ENCODE measurements at places on chromosomes 1 and 21. TPM values are rescaled to one million over a fixed set of nuclear protein-coding genes. Genes with fewer than 3 reads are reported as not detected.

The CYP4A22 gene
- not detected for total RNA-seq

The AIRE gene
- total RNA-seq: 1.4 TPM

The SPATA1 gene
- total RNA-seq: not detected

The OR2T34 gene
- not detected for total RNA-seq

The LRRC39 gene
- 0.97 TPM for total RNA-seq

The PLA2G2D gene
- not detected for total RNA-seq

The OR14A16 gene
- total RNA-seq: not detected

The URB1 gene
- 11.8 TPM for total RNA-seq

The GJA9 gene
- total RNA-seq: not detected

The PROX1 gene
- not detected for total RNA-seq

The CENPL gene
- total RNA-seq: 4.7 TPM

The OLIG2 gene
- total RNA-seq: not detected

The OR2L2 gene
- 0.21 TPM for total RNA-seq

DNA sequence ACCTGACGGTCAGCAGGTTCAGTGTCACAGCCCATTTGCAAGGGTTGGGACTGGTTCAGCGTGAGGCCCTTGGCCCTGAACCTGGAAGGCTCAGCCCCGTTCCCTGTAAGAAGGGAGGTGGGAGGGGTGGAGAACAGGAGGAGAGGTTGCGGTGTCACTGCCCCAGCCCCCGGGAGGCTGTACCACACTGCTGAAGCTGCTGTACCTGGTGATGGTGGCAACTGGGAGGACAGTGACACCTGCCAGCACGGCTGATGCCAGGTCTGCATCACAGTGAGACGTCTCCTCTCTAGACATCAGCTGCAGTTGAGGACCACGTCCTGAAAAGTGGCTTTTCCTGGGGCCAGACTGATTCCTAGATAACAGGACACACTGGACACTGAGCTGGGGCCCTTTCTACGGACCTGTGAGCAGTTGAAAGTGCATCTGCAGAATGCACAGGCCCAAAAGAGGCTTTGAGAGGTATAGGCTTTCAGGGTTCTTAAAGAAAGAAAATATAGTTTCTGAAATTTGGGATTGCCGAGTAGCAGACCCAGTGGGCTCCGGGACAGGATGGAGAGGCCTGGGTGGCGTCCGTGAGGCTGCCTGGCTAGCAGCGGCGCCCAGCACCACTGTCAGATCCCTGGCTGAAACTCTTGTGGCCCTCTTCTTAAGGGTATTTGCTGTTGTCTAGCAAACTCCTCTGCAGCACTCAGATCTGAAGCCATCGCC is 47.7 kb downstream of the COQ8A start:
- H3K27me3 ChIP-seq: no peaks in the 10 kb centered on the region
- H3K27ac ChIP-seq: no peak overlapping the region
- H3K36me3 ChIP-seq: peaks cover 9% of the 10 kb centered on the region
- H3K4me3 ChIP-seq: no peak overlapping the region

DNA sequence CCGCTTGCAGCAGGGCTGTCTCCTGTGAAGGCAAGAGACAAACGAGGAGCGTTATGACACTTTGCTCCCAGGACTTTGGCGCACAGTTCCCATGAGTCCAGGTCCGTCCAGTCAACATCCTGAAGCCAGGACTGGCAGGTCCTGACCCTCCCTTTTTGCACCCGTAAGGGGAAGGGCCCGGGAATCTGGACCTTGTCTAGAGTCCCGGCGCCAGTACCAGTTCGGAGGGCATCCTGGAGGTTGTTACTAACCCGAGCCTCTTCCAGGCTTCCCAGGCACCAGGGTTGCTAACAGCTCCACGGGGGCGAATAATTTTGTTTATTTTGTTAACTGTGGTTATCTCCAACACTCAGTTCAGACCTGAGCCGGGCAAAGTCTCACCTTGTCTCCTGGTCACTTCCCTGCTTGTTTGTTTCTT is 682 bp upstream of the RWDD3 start:
- peaks cover 25% of the 10 kb centered on the region for H3K4me1 ChIP-seq
- H3K4me3 ChIP-seq: peak overlapping the region; percentile 93
- no peak for DNase-seq
- peak overlapping the region; percentile 93 for H3K27ac ChIP-seq

DNA sequence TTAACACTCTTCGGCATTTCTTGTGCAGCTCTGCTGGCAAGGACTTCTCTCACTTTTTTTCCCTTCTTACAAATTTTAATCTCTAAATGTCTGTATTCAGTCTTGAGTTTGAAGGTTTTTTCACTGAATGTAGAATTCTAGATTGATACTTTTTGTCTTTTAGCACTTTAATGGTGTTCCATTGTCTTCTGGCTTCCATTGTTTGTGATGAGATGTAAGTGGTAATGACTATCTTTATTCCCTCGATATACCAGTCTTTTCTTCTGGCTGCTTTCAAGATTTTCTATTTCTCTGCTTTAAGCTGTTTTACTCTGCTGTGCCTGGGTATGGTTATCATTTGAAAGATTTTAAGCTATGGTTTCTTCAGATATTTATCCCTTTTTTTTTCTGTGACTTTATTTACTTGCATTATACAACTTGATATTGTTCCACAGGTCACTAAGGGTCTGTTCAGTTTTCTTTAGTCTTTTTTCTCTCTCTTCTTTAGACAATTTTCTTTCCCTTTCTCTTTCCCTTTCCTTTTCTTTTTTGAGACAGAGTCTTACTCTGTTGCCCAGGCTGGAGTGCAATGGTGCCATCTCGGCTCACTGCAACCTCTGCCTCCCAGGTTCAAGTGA is 35.8 kb downstream of the DYRK1A start:
- peaks cover 47% of the 10 kb centered on the region for H3K4me1 ChIP-seq
- H3K36me3 ChIP-seq: no peaks in the 10 kb centered on the region
- H3K4me3 ChIP-seq: no peak overlapping the region
- no peaks in the 10 kb centered on the region for H3K27me3 ChIP-seq
- H3K27ac ChIP-seq: peak overlapping the region; percentile 1

- H3K27ac ChIP-seq: no peak overlapping the region
- H3K4me3 ChIP-seq: no peak overlapping the region
- peaks cover 3% of the 10 kb centered on the region for H3K36me3 ChIP-seq
- DNase-seq: no peak
Measured at GRCh38 chr1:211135342-211135950, 1.5 kb upstream of the KCNH1 start.

DNA sequence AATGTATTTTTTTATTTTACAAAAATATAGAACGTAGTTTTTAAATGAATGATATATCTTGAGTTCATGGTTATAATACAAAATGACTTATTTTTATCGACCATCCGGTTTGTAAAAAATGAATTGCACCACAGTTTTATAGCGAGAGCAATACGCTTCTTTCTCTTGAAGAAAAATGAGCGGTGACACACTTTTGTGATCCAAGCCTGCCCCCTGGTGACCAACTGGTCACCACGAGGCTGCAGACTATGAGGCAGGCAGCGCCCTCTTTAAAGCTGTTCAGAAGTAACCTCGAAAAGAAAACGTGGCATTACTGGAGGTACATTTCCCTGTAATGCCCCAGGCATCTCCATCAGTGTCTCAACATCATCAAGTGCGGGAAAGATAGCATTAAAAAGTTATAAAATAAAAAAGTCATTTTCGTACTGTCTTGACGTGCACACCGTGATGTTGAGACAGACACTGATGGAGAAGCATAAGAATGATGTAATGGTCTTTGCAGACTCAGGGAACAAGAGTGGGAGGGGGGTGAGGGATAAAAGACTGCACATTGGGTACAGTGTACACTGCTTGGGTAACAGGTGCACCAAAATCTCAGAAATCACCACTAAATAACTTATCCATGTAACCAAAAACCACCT is 734.2 kb upstream of the ADAMTS5 start:
- H3K27ac ChIP-seq: no peak overlapping the region
- no peaks in the 10 kb centered on the region for H3K36me3 ChIP-seq
- H3K27me3 ChIP-seq: peaks cover 12% of the 10 kb centered on the region
- DNase-seq: no peak
- H3K4me3 ChIP-seq: no peak overlapping the region
- peaks cover 5% of the 10 kb centered on the region for H3K4me1 ChIP-seq

DNA sequence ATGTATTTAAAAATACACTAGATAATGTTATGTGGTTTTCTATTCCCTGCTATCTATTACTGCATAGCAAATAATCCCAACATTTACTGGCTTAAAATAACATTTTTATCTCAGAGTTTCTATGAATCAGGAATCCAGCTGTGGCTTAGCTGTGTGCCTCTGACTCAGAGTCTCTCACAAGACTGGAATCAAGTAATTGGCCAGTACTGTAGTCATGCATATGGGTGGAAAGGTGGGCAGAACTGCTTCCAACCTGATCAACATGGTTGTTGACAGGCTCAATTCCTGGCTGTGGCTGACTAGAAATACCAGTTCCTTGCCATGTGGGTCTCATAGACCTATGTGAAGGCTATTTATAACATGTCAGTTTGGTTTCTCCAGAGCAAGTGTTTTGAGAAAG is 131.8 kb downstream of the PDE4B start:
- no peak overlapping the region for H3K4me3 ChIP-seq
- H3K27me3 ChIP-seq: peaks cover 18% of the 10 kb centered on the region
- no peaks in the 10 kb centered on the region for H3K36me3 ChIP-seq
- no peak for DNase-seq
- H3K4me1 ChIP-seq: no peaks in the 10 kb centered on the region

GRCh38 chr1:60118085-60118484 is 44.5 kb upstream of the C1orf87 start:
- H3K27me3 ChIP-seq: peaks cover 12% of the 10 kb centered on the region
- no peaks in the 10 kb centered on the region for H3K4me1 ChIP-seq
- H3K27ac ChIP-seq: no peak overlapping the region
- no peaks in the 10 kb centered on the region for H3K36me3 ChIP-seq
- H3K4me3 ChIP-seq: no peak overlapping the region

- H3K36me3 ChIP-seq: peaks cover 3% of the 10 kb centered on the region
- peaks cover 64% of the 10 kb centered on the region for H3K27me3 ChIP-seq
Measured at GRCh38 chr1:200042552-200043335, 15.2 kb downstream of the NR5A2 start.

GRCh38 chr1:60156371-60156770 is 82.8 kb upstream of the C1orf87 start:
- no peak overlapping the region for H3K27ac ChIP-seq
- H3K36me3 ChIP-seq: no peaks in the 10 kb centered on the region
- DNase-seq: no peak
- H3K4me3 ChIP-seq: no peak overlapping the region

DNA sequence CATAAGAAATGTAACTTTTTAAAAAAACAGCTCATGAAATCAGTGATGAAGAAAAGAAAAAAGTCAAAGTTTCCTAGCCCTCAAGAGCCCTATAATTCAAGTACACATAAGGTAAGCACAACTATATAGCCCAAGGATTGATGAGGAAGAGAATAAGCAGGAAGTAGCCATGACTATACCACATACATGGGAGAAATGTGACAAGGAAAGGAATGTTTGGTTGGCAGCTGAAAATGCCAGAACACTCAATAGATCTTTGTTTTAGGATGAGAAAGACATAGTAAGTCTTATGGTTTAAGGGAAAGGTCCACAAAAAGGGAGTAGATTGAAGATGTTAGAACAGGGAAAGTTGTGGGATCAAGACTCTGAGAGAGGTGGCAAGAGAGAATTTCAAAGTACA is 5.7 kb downstream of the DOCK7 start:
- DNase-seq: no peak
- H3K27ac ChIP-seq: no peak overlapping the region
- H3K4me1 ChIP-seq: peaks cover 15% of the 10 kb centered on the region
- no peaks in the 10 kb centered on the region for H3K27me3 ChIP-seq

GRCh38 chr21:27802816-27803475 is 836.1 kb upstream of the ADAMTS5 start:
- peaks cover 12% of the 10 kb centered on the region for H3K27me3 ChIP-seq
- H3K27ac ChIP-seq: no peak overlapping the region
- H3K36me3 ChIP-seq: no peaks in the 10 kb centered on the region
- no peak for DNase-seq
- H3K4me1 ChIP-seq: peaks cover 7% of the 10 kb centered on the region
- H3K4me3 ChIP-seq: no peak overlapping the region

- H3K27me3 ChIP-seq: peaks cover 19% of the 10 kb centered on the region
- H3K4me3 ChIP-seq: no peak overlapping the region
- peaks cover 3% of the 10 kb centered on the region for H3K4me1 ChIP-seq
- no peak for DNase-seq
Measured at GRCh38 chr1:236389253-236389652, 4.8 kb upstream of the EDARADD start.

- peaks cover 3% of the 10 kb centered on the region for H3K36me3 ChIP-seq
- no peaks in the 10 kb centered on the region for H3K27me3 ChIP-seq
- no peak overlapping the region for H3K27ac ChIP-seq
- no peaks in the 10 kb centered on the region for H3K4me1 ChIP-seq
- DNase-seq: no peak
Measured at GRCh38 chr1:193086342-193086741, 18.9 kb downstream of the GLRX2 start.

DNA sequence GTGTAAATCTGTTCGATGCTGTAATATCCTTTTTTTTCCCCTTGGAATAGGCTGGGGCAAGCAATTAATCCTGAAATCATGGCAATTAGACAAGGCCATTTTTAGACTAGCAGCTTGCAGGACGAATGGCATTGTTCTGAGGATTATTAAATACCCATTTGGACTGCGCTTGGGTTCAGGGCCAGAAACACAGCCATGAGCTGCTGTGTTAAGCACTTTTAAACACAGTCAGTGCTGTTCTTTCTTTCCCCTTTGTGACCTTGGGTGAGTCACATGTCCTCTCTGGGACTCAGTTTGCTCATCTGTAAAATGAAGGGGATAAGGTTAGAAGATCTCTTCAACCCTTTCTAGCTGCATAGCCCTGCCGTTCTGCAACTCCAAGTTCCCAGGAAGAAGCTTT is 58.6 kb upstream of the C8B start:
- no peak overlapping the region for H3K27ac ChIP-seq
- no peaks in the 10 kb centered on the region for H3K4me1 ChIP-seq
- DNase-seq: no peak
- H3K36me3 ChIP-seq: peaks cover 4% of the 10 kb centered on the region
- no peak overlapping the region for H3K4me3 ChIP-seq

DNA sequence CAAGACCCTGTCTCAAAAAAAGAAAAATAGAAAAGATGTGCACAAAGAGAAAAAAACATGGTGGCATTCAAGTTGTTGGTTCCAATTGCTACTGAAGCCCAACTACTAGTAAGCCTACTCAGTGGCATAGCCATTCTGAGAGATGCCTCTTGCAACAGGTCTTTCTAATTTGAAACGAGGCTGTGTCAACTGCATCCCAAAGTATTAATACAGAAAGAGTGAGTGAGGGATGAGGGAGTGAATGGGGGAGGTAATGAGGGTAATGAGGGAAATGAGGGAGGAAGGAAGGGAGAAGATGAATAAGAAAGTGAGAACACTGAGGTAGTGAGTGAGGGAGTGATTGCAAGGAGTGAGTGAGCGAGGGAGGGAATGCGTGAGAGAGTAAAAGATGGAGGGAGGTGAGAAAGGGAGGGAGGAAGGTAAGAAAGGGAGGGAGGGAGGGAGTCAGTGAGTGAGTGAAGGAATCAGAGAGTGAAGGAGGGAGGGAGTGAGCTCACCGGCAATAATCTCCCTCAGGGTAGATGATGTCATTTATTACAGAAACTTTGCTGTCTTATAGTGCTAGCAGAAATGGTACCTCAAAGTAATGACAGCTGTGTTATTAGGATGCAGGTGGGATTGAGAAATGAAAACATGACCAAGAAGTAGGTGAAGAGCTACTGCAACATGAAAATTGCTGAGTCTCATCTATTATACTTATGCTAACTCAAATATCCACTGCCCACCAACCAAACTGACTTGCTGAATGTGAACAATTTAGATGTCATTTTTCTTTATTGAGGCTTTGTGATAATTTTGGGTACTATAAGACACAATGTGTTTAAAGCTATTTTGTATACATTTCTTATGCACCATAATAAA is 75.6 kb upstream of the ADAM30 start:
- H3K27ac ChIP-seq: no peak overlapping the region
- H3K36me3 ChIP-seq: peaks cover 9% of the 10 kb centered on the region
- peaks cover 21% of the 10 kb centered on the region for H3K4me1 ChIP-seq
- H3K4me3 ChIP-seq: no peak overlapping the region
- H3K27me3 ChIP-seq: no peaks in the 10 kb centered on the region
